ENCODE measurements at places on chromosomes 6 and 20.

DNA sequence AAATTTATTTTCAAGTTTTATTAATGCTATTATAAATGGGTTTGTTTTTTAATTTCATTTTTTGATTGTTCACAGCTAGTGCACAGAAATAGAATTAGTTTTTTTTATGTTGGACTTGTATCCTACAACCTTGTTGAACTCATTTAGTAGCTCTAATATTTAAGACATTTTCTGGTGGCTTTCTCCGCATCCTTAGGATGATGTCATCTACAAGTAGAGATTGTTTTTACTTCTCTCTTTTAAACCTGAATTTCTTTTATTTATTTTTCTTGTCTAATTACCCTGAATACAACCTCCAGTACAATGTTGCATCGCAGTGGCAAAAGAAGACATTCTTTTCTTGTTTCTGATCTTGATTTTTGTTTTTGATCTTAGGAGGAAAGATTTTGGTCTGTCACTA is 142.6 kb upstream of the PRDM1 start:
- no peak for DNase-seq
- no peaks in the 10 kb centered on the region for H3K36me3 ChIP-seq
- H3K4me1 ChIP-seq: no peaks in the 10 kb centered on the region
- H3K4me3 ChIP-seq: no peak overlapping the region
- no peak overlapping the region for H3K27ac ChIP-seq

GRCh38 chr20:19392344-19393130 is 180.1 kb downstream of the SLC24A3 start:
- H3K27me3 ChIP-seq: no peaks in the 10 kb centered on the region
- no peak overlapping the region for H3K4me3 ChIP-seq
- H3K27ac ChIP-seq: no peak overlapping the region

DNA sequence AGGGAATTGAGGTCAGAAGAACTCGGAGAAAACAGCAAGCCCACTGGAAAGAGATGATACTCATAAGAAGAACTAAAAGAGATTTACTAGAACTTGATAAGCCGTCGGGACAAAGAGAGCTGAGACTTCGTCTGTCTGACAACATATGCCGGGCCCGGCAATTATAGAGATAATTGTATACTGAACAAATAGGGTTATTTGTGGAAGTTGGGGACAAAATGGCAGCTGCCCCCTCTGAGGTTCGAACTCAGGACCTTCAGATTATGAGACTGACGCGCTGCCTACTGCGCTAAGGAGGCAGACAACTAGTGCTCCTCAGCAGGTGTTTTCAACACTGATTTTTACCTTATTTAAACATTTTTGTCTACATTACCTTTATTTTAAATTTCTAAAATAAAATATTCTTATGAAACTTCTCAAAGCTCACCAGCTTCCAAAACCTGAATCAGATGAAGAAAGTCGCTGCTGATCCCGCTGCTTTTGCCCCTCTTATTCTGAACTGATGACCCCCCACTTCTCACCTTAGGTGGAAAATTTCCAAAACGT is 29.3 kb upstream of the TRIM27 start:
- H3K27ac ChIP-seq: no peak overlapping the region
- H3K36me3 ChIP-seq: no peaks in the 10 kb centered on the region
- DNase-seq: no peak
- peak overlapping the region; percentile 38 for H3K4me3 ChIP-seq
- H3K4me1 ChIP-seq: peaks cover 7% of the 10 kb centered on the region

DNA sequence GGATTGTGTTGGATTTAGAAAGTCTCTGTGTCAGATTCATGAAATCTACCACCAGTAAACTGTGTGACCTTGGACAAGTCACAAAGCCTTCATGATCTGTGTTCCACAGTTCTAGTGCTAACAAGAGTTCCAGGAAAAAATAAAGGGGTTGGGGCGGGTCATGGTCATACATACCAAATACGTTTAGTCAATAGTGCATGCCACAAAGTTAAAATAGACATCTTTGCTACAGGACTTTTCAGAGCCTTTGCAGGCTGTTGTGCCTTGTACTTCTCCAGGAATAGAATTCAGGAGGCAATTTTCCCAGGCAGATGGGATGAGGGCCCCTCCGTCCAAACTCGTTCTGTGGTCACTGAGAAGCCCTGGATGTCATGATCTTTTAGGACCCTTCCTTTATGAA is 127.2 kb downstream of the EYA2 start:
- no peaks in the 10 kb centered on the region for H3K27me3 ChIP-seq
- peaks cover 8% of the 10 kb centered on the region for H3K4me1 ChIP-seq
- no peak overlapping the region for H3K27ac ChIP-seq
- H3K36me3 ChIP-seq: no peaks in the 10 kb centered on the region
- no peak for DNase-seq

DNA sequence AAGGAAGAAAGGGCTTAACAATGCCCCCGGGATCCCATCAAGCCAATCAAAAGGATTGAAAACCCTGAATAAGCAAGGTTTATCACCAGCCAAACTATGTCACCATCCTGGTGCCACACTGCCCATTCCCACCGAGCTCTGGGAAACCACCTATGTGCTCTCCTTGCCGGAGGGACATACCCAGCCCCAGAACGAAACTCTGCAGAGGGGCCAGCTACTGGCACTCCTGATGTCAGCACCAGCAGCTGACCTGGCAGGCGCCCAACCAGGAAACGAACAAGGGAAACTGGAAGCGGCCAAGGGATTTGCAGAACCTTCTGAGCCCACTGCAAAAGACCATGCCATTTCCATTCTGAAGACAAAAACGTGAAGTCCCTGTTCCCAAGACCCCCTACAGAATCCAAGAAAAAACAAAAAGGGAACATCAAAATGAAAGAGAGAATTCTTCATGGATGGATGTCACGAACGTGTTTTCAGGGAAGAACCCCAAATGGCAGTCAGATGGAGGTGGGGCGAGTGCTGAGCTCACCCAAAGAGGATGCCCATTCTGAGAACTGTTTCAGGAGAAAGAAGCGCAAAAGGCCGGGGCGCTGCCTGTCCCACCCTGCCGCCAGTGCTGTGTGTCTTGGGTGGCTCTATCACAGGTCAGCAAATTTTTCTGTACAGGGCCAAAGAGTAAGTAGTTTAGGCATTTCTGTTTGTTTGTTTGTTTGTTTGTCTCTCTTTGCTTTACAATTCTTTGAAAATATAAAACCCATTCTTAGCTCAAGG is 305.2 kb downstream of the ESR1 start:
- DNase-seq: no peak
- H3K4me3 ChIP-seq: peak overlapping the region; percentile 41
- H3K36me3 ChIP-seq: no peaks in the 10 kb centered on the region
- H3K27ac ChIP-seq: peak overlapping the region; percentile 19

DNA sequence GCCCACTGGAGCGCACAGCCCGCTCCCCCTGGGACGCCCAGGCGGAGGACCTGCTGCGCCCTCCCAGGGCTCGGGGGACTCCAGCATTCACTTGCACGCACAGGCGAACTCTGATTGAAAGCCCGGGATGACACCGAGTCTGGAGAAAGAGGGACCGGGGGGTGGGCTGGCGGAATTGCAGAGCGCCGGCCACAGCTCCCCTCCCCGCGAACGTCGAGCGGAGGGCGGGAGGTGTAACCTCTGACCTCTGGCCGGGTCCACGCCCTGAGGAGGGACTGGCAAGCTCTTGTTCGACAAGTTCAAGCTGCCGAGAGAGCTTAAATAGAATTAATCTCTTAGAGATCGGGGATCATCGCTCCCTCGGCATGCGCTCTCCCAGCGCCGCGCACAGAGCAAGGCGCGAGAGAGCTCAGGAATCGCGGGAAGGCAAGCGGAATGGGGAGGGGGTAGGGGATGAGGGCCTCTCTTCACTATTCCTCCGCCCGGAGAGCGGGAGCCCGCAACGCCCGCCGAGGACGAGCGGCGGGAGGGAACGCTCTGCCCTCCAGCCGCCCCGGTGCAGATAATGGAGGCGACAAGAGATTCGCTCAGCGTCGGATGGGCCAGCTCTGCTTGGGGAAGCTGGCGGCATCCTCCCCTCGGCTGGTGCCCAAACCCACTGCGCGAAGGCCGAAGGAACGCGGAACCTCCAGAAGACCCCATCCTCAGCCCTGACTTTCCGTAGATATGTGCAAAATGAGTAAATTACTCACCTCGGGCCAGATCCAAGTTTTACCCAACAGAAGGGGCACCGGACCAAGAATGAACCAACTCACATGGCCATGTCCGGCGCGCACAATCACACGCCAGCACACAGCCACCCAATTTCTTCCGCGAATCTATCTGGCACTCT is 761 bp upstream of the NR2E1 start:
- H3K36me3 ChIP-seq: no peaks in the 10 kb centered on the region
- no peak for DNase-seq
- peaks cover 47% of the 10 kb centered on the region for H3K4me1 ChIP-seq
- peaks cover 33% of the 10 kb centered on the region for H3K27me3 ChIP-seq

- no peaks in the 10 kb centered on the region for H3K4me1 ChIP-seq
- DNase-seq: no peak
- no peaks in the 10 kb centered on the region for H3K36me3 ChIP-seq
- H3K27ac ChIP-seq: no peak overlapping the region
Observed at GRCh38 chr6:2680264-2680922, 70.3 kb downstream of the MYLK4 start.

- H3K4me1 ChIP-seq: no peaks in the 10 kb centered on the region
- no peaks in the 10 kb centered on the region for H3K27me3 ChIP-seq
- no peak overlapping the region for H3K4me3 ChIP-seq
- H3K36me3 ChIP-seq: peaks cover 4% of the 10 kb centered on the region
- DNase-seq: no peak
- no peak overlapping the region for H3K27ac ChIP-seq
Observed at GRCh38 chr20:32315891-32316290, 38.4 kb downstream of the KIF3B start.

DNA sequence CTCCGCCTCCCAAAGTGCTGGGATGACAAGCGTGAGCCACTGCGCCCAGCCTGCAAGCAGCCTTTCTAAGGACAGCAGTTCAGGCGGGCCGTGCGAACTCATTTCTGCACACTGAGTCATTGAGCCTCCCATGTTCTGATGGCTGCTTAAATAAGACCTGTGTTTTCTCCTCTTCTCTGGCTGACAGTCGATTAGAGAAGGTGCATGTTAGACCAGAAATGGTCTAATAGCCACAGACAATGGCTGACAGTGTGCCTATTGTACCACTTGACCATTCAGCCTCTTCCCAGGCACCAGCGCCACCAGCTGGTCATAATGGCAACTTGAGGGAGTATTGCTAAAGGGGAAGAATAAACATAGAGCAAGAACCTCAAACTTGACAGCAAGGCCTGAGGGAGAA is 6.2 kb downstream of the CST11 start:
- H3K4me3 ChIP-seq: no peak overlapping the region
- no peaks in the 10 kb centered on the region for H3K4me1 ChIP-seq
- H3K36me3 ChIP-seq: no peaks in the 10 kb centered on the region
- no peaks in the 10 kb centered on the region for H3K27me3 ChIP-seq
- H3K27ac ChIP-seq: no peak overlapping the region

- H3K27me3 ChIP-seq: no peaks in the 10 kb centered on the region
- H3K27ac ChIP-seq: no peak overlapping the region
- no peaks in the 10 kb centered on the region for H3K4me1 ChIP-seq
Observed at GRCh38 chr6:43895656-43896328, 125.8 kb downstream of the VEGFA start.

DNA sequence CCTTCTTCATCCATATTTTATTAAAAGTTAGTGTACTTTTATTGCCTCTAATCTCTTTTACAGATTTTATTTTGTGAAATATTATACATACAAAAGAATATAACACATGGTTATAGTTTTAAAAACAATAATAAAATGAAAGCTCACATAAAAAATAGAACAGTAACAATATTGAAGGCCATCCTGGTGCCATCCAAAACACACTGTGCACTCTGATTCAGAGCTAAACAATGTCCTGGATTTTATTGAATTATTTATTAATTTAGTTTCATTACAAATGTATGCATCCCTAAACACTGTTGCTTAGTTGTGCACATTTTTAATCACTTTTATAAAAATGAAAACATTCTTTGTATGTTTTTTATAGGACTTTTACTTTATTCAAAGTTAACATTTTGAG is 32.9 kb downstream of the RNF217 start:
- H3K27ac ChIP-seq: peak overlapping the region; percentile 26
- no peak overlapping the region for H3K4me3 ChIP-seq
- H3K36me3 ChIP-seq: no peaks in the 10 kb centered on the region
- no peak for DNase-seq
- H3K27me3 ChIP-seq: no peaks in the 10 kb centered on the region

DNA sequence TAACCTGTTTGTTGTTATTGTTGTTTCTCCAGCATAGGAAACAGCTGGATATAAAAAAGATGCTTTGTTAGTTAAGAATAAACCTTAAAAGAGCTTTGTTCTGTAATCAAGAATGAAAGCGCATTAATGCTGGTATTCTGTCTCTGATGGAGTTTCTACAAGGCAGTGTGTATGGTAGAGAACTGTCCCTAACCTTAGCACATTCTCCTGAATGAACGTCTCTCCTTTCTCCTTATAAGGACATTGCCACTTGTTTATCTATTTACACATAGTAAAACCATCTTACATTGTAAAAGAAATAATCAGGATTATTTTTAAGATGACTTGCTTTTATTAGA is 33.8 kb upstream of the LCA5 start:
- H3K27me3 ChIP-seq: no peaks in the 10 kb centered on the region
- DNase-seq: no peak
- peaks cover 4% of the 10 kb centered on the region for H3K4me1 ChIP-seq

- no peak overlapping the region for H3K27ac ChIP-seq
- H3K27me3 ChIP-seq: no peaks in the 10 kb centered on the region
- no peak overlapping the region for H3K4me3 ChIP-seq
- no peaks in the 10 kb centered on the region for H3K36me3 ChIP-seq
- no peak for DNase-seq
Observed at GRCh38 chr6:104050455-104050854, 809.3 kb downstream of the HACE1 start.

- H3K27ac ChIP-seq: no peak overlapping the region
- DNase-seq: no peak
- H3K27me3 ChIP-seq: no peaks in the 10 kb centered on the region
- H3K4me3 ChIP-seq: no peak overlapping the region
Observed at GRCh38 chr6:22468256-22468965, 101.0 kb upstream of the HDGFL1 start.

GRCh38 chr20:40778894-40779496 is 90.0 kb upstream of the MAFB start:
- no peaks in the 10 kb centered on the region for H3K27me3 ChIP-seq
- H3K27ac ChIP-seq: no peak overlapping the region
- no peak overlapping the region for H3K4me3 ChIP-seq
- H3K36me3 ChIP-seq: no peaks in the 10 kb centered on the region
- peaks cover 3% of the 10 kb centered on the region for H3K4me1 ChIP-seq
- no peak for DNase-seq
